ENCODE measurements at places on chromosomes 7 and 10. TPM values are rescaled to one million over a fixed set of nuclear protein-coding genes. Genes with fewer than 3 reads are reported as not detected.

- no peak for DNase-seq
Observed at GRCh38 chr7:92013611-92014010, 72.9 kb downstream of the AKAP9 start.

- DNase-seq: no peak
Observed at GRCh38 chr10:88147000-88147798, 283.8 kb downstream of the PTEN start.

DNA sequence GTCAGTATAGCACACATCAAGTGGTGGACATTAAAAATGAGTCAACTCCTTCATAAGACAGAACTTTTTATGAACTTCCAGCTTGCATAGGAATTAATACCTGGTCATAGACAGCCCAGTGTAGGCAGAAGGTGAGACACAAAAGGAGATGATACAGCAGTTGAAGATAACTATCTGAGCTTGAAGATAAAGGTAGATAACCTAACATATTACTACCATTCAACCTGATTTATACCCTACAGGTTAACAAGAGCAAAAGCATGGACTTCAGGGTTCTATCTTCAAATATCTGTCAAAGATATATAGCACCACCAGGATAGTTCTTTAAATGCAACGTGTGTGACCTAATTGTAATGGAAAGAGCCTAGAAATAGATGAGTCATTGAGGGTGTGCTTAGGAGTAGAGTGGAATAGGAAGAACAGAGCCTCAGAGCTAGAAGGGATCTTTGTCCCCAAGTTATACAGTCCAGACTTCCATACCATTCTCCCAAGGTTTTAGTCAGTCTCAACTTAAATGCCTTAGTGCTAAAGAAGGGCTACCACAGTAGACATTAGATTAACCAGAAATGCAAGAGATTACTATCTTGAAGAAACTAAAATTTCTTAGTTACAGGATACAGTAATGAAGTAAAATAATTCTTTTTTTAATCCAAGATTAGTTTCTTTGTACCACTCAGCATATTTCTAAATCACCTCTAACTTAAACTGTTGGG is 9.2 kb downstream of the ZNF800 start:
- peak; percentile 33 for DNase-seq

DNA sequence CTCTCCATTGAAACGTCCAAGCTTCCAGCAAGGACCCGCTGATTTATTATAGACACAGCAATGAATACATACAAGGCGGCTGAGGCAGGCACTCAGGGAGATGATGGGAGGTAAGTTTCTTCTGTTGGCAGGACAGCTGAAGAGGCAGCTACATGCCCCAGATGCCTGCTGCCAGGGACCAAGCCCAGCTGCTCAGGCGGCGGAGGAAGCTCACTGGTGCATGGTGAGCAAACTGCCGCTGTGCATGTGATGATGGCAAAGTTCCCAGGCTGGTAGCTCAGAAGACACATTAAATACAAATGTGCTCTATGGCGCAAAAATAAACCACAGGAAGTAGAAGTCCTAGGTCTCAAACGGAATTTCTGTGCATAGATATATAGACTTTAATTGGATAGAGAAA is 2.3 kb downstream of the DNTT start:
- DNase-seq: no peak

- no peak for DNase-seq
Observed at GRCh38 chr7:100211342-100211780, 8.4 kb upstream of the PVRIG start.

DNA sequence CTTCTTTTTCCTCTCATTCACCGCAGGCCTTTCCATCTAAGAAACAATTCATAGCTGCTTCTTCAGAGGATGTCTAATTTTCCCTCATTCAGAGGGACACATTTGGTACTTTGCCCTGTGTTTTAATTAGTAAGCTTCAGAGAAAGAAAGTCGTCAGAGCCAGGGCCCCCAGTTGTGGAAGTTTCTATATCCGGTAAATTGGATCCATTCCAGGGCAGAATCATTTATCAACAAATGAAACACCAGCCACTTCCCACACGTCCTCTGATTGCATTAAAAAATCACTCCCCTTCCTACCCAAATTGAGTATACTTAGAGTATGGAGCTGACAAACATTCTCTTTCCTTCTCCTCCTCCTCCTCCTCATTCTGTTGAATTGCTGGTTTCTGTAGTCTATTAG is 205.8 kb upstream of the HDAC9 start:
- DNase-seq: no peak

- no peak for DNase-seq
Observed at GRCh38 chr7:64651632-64652165, 14.2 kb upstream of the ZNF107 start.

DNA sequence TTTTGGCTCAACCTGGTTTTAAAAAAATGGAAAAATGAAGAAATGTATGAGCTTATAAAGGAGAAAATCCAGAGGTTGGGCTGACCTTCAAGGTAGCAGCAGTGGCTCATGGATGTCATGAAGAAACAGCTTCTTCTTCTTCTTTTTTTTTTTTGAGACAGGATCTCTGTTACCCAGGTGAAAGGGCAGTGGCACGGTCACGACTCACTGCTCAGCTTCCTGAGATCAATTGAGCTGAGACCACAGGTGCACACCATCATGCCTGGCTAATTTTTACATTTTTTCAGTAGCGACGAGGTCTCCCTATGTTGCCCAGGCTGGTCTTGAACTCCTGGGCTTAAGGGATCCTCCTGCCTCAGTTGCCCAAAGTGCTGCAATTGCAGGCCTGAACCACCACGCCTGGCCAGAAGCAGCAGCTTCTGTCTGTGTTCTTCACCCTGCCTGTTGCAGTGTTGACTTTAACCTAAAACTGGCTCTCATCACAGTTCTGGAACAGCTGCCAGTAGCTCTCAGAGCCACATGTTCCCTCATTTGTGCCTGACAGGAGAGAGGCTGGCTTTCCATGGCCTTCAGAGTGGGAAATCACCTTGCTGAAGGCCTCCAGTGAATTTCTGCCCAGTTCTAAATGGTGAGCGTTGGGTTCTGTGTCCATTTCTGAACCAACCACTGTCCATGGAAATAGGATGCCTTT is 117.7 kb downstream of the PFKFB3 start:
- no peak for DNase-seq

- DNase-seq: no peak
Observed at GRCh38 chr7:72281308-72281707, 130.8 kb downstream of the CALN1 start.

DNA sequence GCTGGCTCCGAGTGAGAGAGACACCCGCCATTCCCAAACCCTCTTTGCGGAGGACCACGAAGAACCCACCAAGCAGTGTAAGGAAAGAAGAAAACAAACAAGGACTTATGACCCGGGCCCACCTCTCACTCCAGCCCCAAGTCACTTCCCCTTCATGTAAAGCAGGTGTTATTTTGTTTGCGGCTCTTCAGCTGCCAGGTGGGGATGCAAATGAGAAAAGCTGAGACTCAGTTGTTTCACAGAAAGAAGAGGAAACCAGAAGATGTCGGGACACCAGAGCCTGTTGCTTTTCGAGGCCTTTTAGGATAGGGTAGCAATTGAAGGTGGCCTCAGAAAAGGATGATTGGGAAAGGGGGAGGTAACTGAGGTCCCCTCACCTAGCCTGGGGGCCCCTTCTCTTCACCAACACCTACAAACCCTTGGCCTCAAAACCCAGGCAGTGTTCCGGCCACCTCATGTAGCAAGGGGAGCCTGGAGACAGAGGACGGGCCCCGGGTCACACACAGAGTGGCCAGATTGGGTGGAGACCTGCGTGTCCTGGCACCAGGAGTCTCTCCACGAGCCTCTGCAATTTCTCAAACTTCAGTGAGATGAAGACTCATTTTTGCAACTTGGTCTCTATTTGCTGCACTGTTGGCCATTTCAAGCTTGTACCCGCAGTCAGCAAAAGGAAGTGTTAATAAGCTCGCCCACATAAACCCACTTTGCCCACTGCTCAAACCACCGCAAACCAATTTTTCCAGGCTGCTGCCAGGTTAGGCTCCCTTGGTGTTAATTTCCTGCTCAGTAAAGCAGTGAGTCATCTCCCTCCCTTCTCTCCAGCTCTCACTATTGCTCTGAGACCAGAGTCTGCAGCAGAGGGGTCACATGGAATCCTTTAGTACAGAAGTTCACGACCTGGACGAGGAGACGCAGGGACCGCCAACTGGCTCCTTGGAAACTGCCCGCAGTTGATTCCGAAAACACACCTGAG is 45.5 kb downstream of the AOC1 start:
- DNase-seq: no peak

DNA sequence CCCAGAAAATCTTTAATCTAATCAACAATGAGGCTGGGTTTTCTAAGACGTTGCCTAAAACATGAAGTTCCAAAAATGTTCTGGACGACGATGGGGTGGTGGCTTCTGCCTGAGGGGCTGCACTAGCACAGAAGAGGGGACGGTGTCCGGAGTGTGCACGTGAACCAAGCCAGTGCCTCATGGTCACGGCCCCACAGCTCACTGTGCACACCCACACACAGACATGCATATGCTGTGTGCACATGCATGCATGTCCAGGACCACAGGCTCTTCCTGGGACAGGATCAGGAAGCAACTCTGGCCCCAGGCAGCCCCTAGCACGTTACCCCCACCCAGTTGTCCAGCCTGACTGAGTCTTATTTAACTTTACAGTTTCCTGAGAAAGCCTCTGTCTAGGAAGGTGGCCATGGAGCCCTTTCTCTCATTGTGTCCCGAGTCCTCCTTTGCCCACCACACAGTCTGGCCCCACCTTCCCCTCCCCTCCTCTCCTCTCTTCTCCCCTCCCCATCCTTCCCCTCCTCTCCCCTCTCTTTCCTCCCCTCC is 100.8 kb downstream of the DNAJB6 start:
- DNase-seq: no peak

Gene PLXNA4
- total RNA-seq: under 0.01 TPM

Gene IPMK
- 4.5 TPM for total RNA-seq

Gene SPDYE18
- total RNA-seq: not detected

Gene SPDYE9
- total RNA-seq: not detected

Gene MMD2
- not detected for total RNA-seq

Data from fibroblast of villous mesenchyme (primary cell).